Activated gamma-delta T cell (primary cell): ENCODE measurements at places on chromosomes 6 and 20.

GRCh38 chr6:3208098-3208774, 19.2 kb downstream of the TUBB2B start:
- DNase-seq: no peak

GRCh38 chr20:44394702-44395460, 39.4 kb downstream of the HNF4A start:
- no peak for DNase-seq

GRCh38 chr6:110690106-110690654, 125.1 kb downstream of the CDK19 start:
- DNase-seq: no peak

GRCh38 chr6:1136415-1136774, 175.5 kb upstream of the FOXQ1 start:
- DNase-seq: no peak

GRCh38 chr20:57794600-57795341, 85.0 kb upstream of the PMEPA1 start:
- DNase-seq: no peak

- no peak for DNase-seq
Observed at GRCh38 chr20:17556837-17557674, 12.8 kb upstream of the DSTN start.

GRCh38 chr6:642805-643204, 14.1 kb downstream of the HUS1B start:
- no peak for DNase-seq
